ENCODE measurements at places on chromosomes 16 and 17. TPM values are rescaled to one million over a fixed set of nuclear protein-coding genes. Genes with fewer than 3 reads are reported as not detected.

DNA sequence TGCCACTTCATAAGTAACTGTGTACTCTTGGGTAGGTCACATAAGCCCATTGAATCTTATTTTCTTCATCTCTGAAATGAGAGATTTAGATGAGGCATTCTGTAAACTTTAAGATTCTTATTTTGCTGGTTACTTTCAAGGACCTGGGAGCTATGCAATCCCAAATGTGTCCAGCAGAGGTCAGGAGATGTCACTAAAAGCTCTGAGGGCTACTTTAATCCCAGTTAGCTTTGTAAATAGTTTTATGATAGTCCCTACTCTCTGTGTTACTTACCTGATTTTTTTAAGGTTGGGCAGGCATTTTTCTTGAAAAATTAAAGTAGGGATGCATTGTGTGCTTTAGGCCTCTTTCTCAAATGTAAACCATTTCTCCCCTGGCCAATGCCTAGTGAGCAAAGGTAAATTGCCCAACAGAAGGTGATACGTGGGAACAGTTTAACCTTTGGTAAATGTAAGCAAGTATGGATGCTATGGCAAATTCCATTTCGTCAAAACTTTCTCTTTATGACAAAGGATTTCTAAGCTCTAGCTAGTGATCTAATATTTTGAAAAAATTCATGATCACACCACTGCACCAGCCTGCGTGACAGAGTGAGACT is 57.1 kb upstream of the WSB1 start:
- DNase-seq: peak; percentile 82

DNA sequence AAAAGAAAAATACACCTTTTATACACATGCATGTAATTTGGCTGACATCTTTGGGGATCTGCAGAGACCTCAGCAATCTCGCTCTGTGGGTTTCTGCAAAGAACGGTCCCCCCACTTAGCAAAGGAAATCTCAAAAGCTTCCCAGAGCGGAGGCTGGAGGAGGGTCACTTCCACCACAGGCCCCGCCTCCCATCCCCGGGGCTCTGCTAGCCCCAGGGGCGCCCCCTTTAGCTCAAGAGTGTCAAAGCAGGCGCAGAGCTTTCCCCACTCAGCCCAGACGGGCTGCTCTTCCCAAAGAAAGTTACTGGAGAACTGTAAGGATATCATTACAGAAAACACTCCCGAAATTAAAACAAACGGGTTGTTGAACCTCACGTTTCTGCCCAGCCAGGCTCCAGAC is 11.4 kb downstream of the SLC13A5 start:
- DNase-seq: peak; percentile 57

DNA sequence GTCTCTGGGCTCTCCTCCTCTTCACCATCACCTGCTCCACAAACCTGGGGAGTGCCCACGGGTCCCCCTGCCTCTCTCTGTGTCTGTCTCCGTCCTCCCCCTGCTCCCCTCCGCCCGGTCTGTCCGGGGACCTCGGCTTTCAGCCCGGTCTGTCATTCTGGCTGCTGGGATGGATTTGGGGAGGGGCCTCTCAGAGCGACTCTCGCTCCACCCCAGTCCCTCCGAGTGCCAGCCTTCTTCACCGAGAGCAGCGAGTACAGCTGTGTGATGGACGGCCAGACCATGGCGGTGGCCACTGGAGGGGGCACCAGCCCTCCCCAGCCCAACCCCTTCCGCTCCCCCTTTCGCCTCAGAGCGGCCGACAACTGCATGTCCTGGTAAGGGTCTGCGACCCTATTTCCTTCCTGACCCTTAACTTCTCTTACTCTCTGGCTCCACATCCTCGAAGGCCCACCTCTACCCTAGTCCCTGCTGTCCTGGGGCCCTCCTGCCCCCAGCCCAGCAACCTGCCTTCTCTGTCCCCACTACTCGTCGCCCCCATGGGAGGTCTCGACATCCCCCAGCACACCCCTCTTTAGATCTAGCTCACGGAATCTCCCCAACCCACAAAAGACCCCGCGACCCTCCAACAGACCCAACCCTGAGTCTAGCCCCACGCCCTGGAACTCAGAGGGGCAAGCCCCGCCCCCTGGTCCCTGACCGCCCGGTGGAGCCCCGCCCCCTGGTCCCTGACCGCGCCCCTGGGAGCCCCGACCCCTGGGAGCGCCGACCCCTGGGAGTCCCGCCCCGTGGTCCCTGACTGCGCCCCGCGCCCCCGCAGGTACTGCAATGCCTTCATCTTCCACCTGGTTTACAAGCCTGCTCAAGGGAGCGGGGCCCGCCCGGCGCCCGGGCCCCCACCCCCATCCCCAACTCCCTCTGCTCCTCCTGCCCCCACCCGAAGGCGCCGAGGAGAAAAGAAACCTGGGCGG is 5.6 kb upstream of the CXCL16 start:
- no peak for DNase-seq

DNA sequence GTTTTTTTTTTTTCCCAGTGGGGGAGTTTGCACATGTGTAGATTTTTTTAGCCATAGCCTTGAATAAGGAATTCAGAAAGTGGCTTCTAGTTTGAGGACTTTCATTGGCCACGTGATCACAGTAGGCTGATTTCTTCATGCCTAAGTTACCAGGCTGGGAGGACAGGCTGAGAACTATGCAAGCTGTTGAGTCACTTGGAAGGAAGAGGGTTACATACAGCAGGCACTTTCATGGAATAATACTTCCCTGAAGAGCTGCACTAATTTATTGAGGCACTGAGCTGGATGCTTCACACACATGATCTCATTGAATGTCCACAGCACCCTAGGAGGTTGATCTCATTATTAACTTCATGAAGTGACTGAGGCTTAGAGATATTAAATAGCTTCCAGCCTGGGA is 22.8 kb downstream of the PRKCB start:
- DNase-seq: no peak

GRCh38 chr17:83079766-83080578 is 563 bp downstream of the METRNL start:
- no peak for DNase-seq

DNA sequence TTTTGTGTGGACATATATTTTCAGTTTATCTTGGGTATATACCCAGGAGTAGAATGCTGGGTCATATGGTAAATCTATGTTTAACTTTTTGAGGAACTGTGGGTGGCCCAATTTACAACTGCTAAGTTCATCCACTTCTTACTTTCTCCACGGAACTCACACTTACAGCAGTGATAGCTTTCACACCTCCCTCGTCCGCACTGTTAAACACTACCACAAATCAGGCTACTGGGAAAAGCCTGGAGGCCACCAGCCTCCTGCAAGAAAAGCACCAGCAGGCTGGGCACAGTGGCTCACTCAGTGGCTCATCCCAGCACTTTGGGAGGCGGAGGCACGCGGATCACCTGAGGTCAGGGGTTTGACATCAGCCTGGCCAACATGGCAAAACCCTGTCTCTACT is 14.7 kb upstream of the ZG16 start:
- DNase-seq: no peak

- DNase-seq: no peak
These were observed 291.2 kb upstream of the MON1B start for GRCh38 chr16:76899767-76900166.

DNA sequence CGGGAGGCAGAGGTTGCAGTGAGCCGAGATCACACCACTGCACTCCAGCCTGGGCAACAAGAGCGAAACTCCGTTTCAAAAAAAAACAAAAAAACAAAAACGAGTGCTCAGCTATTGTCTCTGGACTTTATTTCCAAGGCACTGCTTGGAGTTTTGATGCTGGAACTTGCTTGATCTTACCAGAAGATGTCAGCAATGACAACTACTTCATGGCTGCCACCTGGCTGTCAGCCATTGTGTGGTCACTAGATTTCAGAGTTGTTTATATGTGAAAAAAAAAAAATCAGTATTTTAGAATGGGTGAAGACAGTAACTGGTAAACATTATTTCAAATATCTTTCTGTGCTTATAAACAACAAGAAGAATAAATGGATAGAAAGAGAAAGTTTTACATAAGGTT is 26.3 kb upstream of the OR4D1 start:
- peak; percentile 29 for DNase-seq

DNA sequence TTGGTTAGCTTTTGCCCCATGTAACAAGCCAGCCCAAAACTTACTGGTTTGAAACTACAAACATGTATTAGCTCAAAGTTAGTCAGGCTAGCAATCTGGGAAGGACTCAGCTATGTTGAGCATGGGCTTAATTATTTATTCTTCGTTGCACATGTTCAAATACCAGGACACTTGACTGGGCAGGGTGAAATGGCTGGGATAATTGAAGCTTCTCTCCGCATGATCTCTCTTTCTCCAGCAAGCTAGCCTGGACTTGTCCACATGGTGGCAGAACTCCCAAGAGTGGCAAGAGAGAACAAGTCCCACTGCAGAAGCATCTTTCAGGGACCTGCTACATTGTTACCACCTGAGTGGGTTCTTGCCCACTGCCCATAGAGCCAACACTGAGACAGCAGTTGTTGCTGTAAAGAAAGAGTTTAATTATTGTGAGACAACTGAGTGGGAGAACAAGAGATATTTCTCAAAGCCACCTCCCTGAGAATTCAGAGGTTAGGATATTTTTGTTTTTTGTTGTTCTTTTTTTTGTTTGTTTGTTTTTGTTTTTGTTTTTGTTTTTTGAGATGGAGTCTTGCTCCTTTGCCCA is 16.8 kb upstream of the ATF7IP2 start:
- no peak for DNase-seq

- no peak for DNase-seq
These were observed 7.8 kb downstream of the SHCBP1 start for GRCh38 chr16:46613352-46613751.

The TEKT5 gene
- total RNA-seq: not detected

The GRIN2A gene
- total RNA-seq: not detected

The GLIS2 gene
- total RNA-seq: 0.68 TPM

The C16orf46 gene
- total RNA-seq: 0.86 TPM

The HOXB1 gene
- not detected for total RNA-seq

The TBC1D3L gene
- 14.8 TPM for total RNA-seq

The UMOD gene
- not detected for total RNA-seq

The GNG13 gene
- not detected for total RNA-seq

All from activated CD4-positive, alpha-beta memory T cell treated with anti-CD3 and anti-CD28 coated beads for 36 hours (primary cell).